ENCODE measurements at places on chromosomes 4 and X.

DNA sequence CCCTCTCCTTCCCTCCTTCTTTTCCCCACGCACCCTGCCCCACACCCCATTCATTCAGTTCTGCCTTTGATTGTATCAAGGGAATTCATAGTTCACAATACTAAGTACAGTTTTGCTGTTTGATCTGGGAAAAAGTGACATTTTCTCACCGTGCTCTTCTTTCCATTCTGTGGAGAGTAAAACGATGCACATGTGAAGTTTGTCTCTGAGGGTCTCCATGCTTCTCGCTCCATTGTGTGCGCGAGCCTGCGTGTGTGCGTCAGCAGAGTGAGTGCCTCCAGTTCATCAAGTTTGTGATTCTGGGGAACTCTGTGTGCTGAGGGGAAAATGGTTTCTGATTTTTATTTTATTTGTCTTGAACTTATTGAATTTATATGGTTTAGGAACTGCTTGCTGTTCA is 1.9 kb downstream of the STK26 start:
- no peak for DNase-seq

- no peak for DNase-seq
These were observed 1206.0 kb upstream of the ADGRL3 start for GRCh38 chr4:59994118-59994517.

- DNase-seq, result no peak
These were observed 58.9 kb downstream of the HOPX start for GRCh38 chr4:56622176-56622575.

DNA sequence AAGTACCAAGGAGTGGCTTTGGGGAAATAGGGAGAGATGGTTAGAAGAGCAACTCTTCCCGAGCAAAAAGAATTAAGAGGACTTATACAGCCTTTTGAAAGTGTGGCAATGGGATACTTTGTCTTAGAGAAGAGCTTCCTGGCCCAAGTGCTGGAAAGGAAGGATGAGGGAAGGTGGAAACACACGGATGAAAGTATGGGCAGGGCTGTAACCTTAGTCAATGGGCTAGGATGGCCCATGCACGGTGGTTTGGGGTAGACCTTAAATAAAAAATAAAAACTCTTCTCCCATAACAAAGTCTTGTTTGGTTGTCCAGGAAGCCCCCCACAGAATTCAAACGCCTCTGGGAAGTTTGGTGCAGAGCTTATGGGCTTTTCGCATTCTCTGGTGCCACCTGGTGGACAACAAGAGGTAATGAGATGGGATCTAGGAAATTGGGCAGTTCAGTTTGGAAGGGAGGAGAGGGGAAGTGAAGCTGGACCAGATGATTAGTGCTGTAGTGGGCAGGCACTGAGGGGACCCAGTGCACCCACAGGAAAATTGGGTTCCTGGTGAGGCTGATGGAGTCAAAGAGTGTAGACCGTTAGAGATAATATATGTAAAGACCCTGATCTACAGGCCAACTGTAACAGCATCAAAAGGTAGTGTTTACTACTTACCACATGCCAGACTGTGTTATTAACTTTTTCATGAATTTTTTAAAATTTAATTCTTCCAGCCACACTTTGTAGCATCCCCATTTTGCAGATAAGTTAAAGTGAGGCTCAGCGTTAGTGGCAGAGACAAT is 13.8 kb upstream of the ENOX2 start:
- DNase-seq, result peak; percentile 43

- no peak for DNase-seq
These were observed 278.6 kb upstream of the ITM2A start for GRCh38 chrX:79645749-79646148.

DNA sequence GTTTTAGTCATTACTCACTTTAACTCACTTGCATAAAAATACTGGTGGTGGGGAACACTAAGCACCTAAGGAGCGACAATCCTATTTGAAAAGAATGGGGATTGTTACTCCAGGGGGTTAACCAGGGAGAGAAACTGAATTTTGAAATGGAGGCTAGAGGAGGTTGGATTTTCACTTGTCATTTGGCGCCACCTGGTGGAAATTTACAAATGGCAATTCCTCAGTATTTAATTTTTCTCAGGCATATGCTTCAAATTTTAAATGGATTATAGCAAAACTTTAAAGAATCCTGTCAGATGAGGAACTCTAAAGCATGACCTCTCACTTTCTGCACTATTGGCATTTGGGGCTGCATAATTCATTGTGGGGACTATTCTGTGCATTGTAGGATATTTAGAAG is 2.7 kb upstream of the GEMIN8 start:
- peak; percentile 66 for DNase-seq

- DNase-seq, result no peak
These were observed 160.8 kb downstream of the FANCB start for GRCh38 chrX:14712096-14712495.

GRCh38 chr4:51878431-51878830 is 35.5 kb downstream of the DCUN1D4 start:
- no peak for DNase-seq

GRCh38 chr4:188934320-188934962 is 795.2 kb downstream of the TRIML1 start:
- no peak for DNase-seq

DNA sequence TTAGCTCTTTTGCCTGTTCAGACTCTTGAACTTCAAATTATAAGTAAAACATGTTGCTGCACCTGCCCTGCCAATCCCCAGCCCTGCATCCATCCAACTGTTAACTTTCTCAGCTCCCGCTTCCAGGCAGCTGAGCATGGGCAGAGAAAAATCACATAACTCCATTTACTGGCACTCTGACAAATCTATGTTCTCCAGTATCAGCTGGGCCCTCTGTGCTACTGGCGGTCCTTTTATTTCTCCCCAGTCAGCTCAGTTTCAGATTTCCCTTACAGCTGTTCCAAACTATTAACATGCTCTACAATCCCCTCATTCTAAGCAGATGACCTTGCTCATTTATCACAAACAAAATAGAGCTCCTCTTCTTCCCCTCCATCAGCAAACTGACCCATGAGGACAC is 240.4 kb upstream of the TET2 start:
- DNase-seq, result no peak

- DNase-seq, result no peak
These were observed 318.0 kb upstream of the TAPT1 start for GRCh38 chr4:16544251-16544721.

DNA sequence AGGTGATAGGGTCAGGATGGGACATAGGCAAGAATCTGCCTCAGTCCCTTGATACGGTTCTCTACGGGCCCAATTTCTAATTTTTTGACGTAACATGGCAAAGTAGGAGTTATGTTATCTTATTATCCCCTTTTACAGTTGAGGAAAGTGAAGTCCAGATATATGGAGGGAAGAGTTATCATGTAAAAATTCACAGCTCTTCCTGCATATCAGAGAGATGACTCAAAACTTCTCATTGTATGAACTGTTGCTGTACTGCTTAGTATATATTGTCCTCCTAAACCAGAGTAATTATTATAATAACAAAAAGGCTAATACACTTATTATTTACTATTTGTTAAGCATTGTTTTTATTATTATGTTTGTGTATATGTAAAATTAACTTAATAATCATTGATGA is 260.5 kb upstream of the IGFBP7 start:
- DNase-seq, result no peak

GRCh38 chr4:119489305-119489704 is 139.3 kb downstream of the PDE5A start:
- no peak for DNase-seq

DNA sequence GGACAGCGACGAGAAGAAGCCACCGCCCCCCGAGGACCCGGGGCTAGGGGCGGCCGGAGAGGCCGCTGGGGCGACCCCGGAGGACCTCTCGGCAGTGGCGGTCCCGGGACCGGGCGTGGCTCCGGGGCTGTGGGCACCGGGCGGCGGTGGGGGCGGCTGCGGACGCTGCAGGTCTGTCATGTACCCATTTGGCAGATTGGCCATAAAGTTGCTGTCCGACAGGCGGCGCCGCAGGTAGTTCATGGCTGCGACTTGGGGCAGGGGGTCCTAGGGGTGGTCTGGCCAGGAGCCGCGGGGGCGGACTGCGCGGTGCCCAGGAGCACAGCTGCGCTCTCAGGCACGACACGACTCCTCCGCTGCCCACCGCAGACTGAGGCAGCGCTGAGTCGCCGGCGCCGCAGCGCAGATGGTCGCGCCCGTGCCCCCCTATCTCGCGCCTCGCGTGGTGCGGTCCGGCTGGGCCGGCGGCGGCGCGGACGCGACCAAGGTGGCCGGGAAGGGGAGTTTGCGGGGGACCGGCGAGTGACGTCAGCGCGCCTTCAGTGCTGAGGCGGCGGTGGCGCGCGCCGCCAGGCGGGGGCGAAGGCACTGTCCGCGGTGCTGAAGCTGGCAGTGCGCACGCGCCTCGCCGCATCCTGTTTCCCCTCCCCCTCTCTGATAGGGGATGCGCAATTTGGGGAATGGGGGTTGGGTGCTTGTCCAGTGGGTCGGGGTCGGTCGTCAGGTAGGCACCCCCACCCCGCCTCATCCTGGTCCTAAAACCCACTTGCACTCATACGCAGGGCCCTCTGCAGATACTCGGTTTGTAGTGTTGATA is at the start of gene SYN1:
TSS of gene SYN1 (minus strand) at position 372 of the 817 bp plus-strand sequence. CDS start at position 243, 129 bp downstream.
- DNase-seq, result peak; percentile 87

- DNase-seq, result no peak
These were observed 189.9 kb downstream of the PTTG2 start for GRCh38 chr4:38149997-38150671.

DNA sequence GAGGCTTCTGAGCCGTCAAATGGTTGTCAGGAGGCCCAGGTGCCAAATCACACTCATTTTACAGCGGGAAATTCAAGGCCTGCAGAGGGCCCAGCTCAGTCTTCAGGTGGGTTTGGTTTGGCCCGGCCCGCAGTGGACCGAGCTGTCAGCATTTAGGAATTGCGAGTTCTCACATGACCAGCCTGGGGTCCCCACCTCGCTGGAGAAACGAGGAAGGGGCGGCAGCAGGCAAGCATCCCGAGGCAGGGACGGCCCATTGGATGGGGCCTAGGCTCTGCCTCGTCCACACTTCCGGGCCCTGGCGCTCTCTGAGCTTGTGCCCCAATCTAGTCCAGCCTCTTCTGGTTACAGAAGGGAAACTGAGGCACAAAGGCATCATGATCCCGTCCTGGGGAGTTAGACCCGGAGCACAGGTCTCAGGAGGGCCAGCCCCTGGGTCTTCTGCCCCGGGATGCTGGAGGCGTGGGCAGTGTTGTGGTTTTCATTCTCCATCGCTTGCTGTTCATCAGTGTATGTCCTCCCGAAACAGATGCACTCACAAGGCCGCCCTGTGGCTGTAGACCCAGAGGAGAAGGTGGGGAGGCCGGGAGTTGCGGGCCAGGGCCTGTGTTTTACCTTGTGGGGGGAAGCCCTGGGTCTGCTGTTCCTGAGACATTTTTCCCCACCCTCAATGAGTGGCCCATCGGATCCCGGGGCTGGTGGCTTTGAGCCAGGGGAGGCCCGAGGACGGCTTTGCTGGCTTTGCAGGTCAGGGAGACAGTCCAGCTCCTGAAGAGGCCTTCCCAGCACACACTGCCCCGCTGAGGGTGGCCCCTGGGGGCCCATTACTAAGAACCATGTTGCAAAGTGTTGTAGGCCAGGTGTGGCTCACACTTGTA is 8.9 kb downstream of the PSAPL1 start:
- no peak for DNase-seq

GRCh38 chr4:56768763-56769162 is 52.7 kb downstream of the SPINK2 start:
- no peak for DNase-seq

DNA sequence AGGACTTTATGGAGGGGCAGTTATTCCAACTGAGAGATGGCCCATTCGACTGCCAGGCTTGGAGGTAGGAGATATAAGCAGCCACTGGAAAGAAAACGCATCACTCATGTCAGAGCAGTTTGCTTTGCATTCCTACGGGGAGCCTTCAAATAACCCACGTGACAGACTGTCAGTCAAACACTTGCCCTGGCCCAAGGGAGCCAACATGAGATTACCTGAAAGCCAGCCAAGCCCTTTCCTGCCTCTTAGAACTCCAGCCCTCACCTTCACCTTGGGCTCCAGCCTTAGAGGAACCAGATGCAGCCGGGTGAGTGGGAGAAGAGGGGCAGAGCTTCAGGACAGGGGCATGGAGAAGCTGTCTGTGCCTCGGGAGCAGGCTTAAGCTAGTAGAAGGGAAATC is 95.3 kb upstream of the CXCL13 start:
- DNase-seq, result no peak

DNA sequence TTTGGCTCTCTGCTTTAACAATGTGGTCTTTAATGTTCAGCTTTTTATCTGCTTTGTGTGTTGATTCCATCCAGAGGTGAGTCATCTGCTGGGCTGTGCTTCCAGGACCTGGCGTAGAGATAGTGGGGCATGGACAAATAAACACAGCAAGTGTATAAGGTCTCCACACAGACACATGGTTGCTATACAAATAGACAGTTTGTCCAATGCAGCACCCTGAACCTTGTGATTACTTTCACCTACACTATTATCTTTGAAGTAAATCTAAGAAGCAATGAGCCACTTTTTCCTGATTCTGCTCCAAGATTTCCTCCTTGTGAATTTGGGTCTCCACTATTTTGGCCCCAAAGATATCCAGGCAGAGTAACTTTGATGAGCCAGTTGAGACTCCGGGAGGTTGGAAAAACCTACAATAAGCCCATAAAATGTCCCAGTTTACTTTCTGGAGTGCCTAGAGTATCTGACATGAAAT is 12.1 kb downstream of the PPARGC1A start:
- DNase-seq, result no peak

GRCh38 chr4:31692399-31692940 is 972.3 kb downstream of the PCDH7 start:
- no peak for DNase-seq

- no peak for DNase-seq
These were observed 177.4 kb downstream of the COL25A1 start for GRCh38 chr4:109125084-109125483.

DNA sequence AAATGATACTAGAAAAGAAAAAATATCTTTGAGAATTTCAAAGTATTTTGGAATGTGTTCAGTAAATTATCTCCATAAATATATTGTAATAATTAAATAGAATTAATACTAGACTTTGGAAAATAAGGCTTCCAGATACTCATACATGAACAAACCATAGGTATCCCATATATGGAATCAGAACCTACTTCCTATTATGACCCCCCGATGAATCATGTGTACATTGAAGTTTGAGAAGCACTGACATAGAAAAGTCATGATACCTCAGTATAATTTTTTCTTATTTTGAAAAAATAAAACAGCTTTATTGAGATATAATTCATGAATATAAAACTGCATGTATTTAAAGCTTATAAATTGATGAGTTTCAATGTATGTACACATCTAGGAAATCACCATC is 27.2 kb upstream of the SMARCA5 start:
- no peak for DNase-seq

GRCh38 chr4:102610007-102610406 is 108.8 kb downstream of the NFKB1 start:
- no peak for DNase-seq

- no peak for DNase-seq
These were observed 7.2 kb downstream of the PRDM5 start for GRCh38 chr4:120915336-120915735.

GRCh38 chr4:121072224-121073003 is at the start of gene NDNF:
NDNF (minus strand) TSS chr4:121072535; CDS start chr4:121045837, 26,698 bp downstream.
- DNase-seq, result peak; percentile 38

- DNase-seq, result no peak
These were observed 25.3 kb upstream of the SOD3 start for GRCh38 chr4:24770032-24770584.

Measured in CD4-positive, alpha-beta T cell treated with Interleukin-21 for 1 hour (primary cell).